ENCODE measurements at places on chromosomes 11 and 22.

DNA sequence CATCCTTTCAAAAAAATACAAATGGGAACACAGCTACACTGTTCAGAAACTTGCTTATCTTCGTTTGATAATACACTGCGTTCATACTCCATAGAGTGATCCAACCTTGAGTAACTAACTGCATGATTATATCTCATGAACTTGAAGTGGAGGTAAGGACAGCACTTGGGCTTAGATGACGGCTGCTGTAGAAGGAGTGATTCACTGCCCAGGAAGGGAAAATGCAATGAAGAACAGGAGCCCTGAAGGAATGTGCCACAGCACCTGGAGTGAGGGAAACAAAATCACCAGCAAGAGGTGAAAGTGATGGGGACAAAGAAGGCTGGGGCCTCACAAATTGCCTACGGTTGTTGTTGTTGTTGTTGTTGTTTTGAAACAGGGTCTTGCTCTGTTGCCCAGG, 44.1 kb upstream of the SC5D start:
- DNase-seq = no peak

DNA sequence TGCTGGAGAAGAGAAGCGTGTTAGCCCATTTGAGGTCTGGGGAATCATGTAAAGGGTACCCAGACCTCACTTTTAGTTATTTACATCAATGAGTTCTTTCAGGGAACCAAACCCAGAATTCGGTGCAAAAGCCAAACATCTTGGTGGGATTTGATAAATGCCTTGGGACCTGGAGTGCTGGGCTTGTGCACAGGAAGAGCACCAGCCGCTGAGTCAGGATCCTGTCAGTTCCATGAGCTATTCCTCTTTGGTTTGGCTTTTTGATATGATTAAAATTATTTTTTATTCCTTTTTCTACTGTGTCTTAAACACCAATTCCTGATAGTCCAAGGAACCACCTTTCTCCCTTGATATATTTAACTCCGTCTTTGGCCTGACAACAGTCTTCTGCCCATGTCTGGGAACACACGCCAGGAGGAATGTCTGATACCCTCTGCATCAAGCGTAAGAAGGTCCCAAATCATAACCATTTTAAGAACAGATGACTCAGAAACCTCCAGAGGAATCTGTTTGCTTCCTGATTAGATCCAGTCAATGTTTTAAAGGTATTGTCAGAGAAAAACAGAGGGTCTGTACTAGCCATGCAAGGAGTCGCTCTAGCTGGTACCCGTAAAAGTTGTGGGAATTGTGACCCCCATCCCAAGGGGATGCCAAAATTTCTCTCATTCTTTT, 65.2 kb downstream of the ALX4 start:
- no peak for DNase-seq

DNA sequence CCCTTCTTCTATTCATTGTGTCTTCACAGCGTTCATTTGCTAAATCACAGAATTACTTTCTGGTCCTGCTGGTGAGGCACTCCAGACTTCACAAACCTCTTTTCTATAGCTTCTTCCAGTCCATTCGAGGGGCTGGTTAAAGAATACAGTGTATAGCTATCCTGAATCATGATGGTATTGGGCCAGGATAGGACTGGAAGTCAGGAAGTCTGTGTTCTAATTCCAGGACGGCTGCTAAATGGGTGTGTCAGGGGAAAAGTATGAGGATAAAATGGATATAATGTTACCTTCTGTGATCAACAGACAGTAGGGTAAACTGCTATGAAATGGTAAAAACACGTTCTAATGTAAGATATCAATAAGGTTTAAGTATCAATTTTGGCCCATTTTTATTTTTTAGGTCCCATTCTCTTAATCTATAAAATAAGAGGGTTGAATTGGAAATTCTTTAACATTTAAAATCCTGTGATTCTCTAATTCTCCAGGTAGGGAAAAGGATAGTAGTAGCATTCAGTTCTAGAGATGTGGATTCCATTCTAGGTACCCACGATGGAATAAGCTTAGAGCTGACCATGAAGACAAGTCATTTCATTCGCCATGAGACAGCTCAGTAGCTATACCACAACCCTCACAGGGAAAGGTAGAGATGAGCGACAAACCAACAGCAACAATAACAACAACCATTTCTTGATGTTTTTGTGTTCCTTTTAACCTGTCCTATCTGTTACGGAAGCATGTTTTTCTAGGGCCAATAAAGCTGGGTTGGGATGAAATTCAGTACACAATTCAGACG, 96.1 kb downstream of the SLC1A2 start:
- no peak for DNase-seq

DNA sequence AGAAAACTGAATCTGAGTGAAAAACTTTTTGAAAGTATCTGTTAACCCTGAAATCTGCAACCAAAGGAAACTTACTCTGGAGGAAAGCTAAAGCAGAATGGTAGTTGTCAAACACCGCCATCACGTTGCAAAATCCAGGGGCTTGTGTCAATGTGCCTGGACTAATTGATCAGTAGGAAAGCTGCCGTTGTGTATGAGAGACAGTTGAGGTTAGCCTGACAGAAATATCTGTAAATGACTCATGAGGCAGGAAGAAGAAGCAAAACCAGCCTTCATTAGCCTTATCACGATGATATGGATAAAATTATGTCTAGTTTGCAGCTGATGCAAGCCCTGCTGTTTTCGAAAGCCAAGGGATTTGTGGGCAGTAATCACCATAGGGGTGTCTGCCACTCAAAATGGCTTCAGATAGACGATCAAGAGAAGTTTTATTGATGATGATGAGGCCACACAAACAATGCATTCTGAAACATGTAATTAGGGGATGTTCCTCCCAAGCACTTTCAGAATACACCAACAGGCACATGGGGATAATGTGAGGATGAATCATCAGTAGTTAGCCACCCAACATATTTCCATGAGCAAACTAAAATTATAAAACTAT, 8.9 kb downstream of the SCGB1A1 start:
- no peak for DNase-seq

GRCh38 chr22:40345271-40345670, 1.0 kb upstream of the ADSL start:
- DNase-seq = no peak

GRCh38 chr22:24357547-24357946, 69.9 kb upstream of the ADORA2A start:
- no peak for DNase-seq

GRCh38 chr11:122494221-122494620, 161.3 kb upstream of the UBASH3B start:
- DNase-seq = peak; percentile 9

GRCh38 chr11:119339589-119340334, 921 bp downstream of the C1QTNF5 start:
- DNase-seq = peak; percentile 85

Measured in hindlimb muscle (tissue), 1 donor.